AML-193 (cell line): ENCODE measurements at places on chromosomes 12 and 14.

- no peak for DNase-seq
These were observed 10.0 kb upstream of the IFI27L2 start for GRCh38 chr14:94139421-94139820.

DNA sequence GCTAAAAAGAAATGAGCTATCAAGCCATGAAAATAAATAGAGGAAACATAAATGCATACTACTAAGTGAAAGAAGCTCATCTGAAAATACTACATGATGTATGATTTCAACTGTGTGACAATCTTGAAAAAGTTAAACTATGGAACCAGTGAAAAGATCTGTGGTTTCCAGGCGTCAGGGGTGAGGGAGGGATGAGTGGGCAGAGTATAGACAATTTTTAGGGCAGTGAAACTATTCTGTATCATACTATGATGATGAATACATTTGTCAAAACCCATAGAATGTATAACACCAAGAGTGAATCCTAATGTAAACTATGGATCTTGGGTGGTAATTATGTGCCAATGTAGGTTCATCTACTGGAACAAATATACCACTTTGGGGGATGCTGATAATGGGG lies 21.3 kb downstream of the SPX start:
- no peak for DNase-seq

DNA sequence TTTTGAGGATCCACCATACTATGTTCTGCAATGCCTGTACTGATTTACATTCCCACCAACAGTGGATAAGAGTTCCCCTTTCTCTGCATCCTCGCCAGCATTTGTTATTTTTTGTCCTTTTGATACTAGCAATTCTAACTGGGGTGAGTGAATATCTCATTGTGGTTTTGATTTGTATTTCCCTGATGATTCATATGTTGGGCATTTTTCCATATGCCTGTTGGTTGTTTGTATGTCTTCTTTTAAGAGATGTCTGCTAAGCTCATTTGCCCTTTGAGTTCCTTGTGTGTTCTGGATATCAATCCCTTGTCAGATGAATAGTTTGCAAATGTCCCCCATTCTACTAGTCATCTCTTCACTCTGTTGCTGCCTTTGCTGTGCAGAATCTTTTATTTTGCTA lies 49.0 kb upstream of the MSRB3 start:
- DNase-seq: no peak

DNA sequence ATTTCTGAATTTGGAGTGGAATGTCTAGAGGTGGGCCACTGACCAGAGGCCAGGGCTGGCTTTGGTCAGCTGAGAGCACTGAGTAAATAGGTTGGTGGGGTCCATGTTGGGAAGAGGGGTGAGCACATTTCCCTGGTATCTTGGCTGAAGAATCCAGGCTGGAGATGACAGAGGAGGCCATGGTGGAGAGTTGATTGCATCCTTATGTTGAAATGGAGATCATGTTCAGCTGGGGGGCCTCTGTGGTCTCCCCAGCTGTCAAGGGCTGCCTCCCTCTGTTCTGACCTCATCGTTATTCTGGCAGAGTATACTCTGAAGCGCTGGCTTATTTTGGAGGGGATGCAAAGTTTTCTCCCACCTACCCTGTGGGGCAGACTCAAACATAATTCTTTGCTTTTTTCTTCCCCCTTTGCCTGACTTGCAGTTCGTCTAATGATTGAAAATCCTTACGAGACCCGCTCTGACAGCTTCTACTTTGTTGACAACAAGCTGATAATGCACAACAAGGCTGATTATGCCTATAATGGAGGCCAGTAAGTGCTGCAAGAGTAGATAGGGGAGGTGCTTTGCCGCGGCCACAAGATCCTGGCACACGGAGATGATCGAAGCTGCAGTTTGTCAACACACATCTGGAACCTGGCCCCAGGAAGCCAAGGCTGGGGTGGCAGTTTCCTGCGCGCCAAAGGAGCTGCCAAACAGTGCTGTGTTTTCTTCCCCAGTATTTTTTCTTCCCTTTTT lies 6.0 kb upstream of the ACADS start:
- no peak for DNase-seq

- no peak for DNase-seq
These were observed 66.3 kb downstream of the SCARB1 start for GRCh38 chr12:124797321-124797720.
